Caco-2 (cell line): ENCODE measurements at places on chromosomes 3 and 15. TPM values are rescaled to one million over a fixed set of nuclear protein-coding genes. Genes with fewer than 3 reads are reported as not detected.

Gene MORC1
- total RNA-seq = not detected in 2 replicates

DNA sequence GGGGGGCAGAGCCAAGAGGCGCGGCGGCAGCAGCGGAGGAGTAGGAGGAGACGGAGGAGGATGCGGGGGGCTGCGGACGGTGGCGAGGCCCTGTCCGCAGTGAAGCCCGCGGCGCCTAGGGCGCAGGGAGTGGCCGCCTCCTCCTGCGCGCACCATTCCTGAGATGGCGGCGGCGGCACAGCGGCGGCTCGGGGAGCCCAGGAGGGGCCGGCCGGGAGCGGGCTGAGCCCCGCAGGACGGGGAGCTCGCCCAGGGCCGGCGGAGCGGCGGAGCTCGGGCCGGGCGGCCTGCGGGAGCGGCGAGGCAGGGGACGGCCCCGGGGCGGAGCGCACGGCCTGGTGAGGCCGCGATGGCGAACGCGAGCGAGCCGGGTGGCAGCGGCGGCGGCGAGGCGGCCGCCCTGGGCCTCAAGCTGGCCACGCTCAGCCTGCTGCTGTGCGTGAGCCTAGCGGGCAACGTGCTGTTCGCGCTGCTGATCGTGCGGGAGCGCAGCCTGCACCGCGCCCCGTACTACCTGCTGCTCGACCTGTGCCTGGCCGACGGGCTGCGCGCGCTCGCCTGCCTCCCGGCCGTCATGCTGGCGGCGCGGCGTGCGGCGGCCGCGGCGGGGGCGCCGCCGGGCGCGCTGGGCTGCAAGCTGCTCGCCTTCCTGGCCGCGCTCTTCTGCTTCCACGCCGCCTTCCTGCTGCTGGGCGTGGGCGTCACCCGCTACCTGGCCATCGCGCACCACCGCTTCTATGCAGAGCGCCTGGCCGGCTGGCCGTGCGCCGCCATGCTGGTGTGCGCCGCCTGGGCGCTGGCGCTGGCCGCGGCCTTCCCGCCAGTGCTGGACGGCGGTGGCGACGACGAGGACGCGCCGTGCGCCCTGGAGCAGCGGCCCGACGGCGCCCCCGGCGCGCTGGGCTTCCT is at the start of gene GPR27:
Gene GPR27 (plus strand): TSS at position 155 of the 909 bp plus-strand sequence. CDS start 195 bp downstream, at position 350.
- peak; percentile 35 for DNase-seq

Gene NCK1
- 37.3 and 41.2 TPM in 2 replicates for total RNA-seq

GRCh38 chr3:16031434-16031833 is 143.0 kb upstream of the GALNT15 start:
- no peak for DNase-seq

DNA sequence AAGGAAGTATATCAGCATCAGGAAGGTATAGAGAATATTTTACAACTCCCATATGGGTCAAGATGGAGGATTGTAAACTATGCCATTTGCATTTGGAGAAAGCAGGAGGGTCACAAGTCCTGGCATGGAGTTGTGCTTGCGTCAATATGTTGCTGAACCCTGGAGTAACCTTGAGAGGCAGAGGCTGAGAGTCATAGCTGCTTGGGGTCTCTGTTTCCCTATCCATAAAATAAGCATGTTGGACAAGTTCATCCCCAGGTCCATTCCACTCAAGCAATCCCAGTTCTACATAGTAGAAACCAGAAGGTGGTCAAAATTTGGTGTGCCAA is 273.6 kb downstream of the MECOM start:
- no peak for DNase-seq

Gene WHAMM
- 7.4 and 7.8 TPM in 2 replicates for total RNA-seq

Gene UBAP1L
- total RNA-seq = 2.2 and 2.7 TPM in 2 replicates

GRCh38 chr15:38743147-38743546 is 178.5 kb upstream of the RASGRP1 start:
- DNase-seq = no peak

Gene IL17RD
- 2.7 and 3.1 TPM in 2 replicates for total RNA-seq

DNA sequence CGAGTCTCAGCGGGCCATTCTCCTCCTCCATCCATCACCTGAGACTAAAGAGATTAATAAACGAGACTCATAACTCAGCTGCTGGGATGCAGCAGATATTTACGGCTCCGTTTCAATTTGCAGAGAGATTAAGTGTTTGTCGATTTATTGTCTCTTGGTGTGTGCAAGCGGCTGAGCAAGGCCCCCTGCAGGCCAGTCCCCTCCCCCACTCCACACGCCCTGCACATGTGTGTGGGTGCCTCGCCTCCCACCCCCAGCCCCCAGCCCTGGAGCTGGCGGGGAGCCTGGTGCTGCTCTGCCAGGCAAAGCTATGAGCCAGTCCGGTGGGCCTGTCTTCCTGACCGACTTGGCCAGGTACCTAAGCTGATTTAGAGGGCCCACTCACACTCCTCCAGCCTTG is 63.0 kb downstream of the CYP11A1 start:
- DNase-seq = no peak

DNA sequence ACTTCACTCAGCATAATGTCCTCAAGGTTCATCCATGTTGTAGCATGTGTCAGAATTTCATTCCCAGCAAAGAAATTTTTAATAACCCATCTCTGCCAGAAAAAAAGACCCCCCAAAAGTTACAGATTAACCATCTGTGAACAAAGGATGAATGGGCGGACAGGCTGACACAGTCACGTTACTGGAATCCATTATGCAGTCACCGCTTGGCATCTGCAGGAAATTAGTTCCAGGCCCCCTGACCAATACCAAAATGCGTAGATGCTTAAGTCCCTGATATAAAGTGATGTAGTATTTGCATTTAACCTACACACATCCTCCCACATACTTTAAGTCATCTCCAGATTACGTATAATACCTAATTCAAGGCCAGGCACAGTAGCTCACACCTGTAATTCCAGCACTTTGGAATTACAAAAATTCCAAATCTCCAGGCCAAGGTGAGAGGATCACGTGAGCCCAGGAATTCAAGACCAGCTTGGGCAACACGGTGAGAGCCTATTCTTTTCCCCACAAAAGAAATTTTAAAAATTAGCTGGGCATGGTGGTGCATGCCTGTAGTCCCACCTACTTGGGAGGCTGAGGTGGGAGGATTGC is 1.5 kb upstream of the SLC12A8 start:
- peak; percentile 53 for DNase-seq

DNA sequence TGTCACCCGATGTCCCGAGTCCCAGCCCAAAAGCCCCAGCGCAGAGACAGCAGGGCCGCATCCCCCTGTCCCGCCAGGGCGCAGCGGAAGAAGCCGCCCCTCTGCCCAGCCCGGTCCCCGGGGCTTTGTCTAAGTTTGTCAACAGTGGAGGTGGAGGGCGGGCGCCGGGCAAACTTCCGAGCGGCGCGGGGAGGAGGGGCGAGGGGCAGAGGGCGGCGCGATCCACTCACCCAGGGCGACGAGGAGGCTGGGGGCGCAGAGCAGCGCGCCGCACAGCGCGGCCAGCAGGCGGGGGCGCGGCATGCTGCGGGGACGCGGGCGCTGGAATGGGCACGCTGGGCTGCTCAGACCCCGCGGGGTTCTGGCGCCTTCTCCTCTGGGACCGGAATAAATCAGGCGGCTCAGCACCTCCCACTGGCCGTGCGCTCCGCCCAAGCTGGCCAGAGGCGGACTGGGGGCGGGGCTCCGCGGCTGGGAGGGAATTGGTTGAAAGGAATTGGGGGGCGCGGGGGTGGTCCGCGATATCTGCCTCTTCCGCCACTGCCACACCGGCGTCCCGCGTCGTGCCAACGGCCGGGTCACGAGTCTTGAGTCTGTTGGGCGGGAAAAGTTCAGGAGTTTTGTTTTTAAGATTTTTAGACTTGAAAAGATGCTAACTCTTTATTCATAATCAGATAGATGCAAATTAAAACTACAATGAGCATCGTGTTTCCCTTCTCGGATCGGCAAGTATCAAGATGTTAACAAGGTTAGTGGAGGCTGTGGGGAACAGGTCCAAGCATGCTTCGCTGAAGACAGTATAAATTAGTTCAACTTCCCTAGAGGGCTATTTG is at the start of gene MFGE8:
Gene MFGE8 (minus strand): TSS at position 363 of the 833 bp plus-strand sequence. CDS start 60 bp downstream, at position 303.
- DNase-seq = peak; percentile 87

Gene SYNPR
- not detected in 2 replicates for total RNA-seq

DNA sequence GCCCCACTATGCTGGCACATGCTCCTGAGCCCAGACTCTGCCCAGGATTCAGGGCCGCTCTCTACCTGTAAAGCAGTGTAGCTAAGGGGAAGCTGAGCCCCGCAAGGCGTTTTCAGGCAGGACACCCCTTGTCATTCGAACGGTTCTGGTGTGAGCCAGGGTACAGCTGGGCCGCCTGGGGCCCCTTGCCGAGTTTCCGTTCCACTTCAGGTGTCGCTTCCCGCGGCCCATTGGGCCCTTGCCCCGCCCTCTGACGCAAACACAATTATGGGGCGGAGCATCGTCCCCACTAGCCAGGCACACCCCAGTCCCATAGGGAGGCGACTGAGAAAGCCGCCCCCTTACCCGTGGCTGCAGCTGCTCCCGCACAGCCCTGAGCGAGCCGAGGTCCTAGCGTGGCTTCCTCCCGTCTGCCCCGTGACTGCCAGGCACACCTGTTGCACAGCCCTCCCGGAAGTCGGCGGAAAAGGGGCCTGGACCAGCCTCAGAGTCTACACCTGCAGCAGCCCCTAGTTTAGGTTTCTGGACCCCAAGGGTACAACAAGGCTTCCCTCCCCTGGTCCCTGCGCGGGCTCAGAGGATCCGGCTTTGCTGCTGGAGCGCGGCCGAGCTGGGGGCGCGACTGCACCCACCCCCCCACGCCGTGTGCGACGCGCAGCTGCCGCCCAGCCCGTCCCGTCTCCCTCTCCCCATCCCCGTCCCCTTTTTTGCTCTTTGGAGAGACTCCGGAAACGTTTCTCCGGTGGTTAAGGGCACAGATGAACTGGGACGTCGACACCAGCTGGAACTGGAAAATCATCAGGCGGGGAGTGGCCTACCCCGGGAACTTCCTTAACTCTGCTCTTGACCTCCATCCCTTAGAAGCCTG is at the start of gene PLSCR2:
Gene PLSCR2 (minus strand): TSS at position 412 of the 868 bp plus-strand sequence. CDS start 9,657 bp downstream, outside the sequence.
- DNase-seq = no peak

DNA sequence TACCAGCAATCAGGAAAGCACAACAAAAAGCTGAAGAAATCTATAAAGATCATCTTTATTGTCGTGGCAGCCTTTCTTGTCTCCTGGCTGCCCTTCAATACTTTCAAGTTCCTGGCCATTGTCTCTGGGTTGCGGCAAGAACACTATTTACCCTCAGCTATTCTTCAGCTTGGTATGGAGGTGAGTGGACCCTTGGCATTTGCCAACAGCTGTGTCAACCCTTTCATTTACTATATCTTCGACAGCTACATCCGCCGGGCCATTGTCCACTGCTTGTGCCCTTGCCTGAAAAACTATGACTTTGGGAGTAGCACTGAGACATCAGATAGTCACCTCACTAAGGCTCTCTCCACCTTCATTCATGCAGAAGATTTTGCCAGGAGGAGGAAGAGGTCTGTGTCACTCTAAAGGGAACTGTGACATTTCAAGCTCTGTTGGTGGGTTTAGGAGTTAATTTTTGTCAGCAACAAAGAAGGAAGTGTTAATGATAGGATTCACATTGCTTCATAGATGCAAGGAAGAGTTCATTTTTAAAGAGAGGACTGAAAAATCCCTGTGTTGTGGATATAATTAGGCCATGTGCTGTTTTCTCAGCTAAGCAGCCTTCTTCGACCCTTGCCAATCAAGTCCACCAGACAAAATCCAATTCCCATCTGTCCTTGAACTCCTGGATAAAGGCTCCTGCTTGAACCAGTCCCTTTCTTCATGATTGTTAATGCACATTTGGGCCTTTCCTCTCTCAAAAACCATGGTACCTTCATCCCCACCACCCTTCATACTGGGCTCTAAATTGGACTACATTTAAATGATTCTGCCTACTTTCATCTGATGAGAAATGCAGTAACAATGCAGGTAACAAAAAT is 1.2 kb downstream of the GPR15 start:
- no peak for DNase-seq

Gene A4GNT
- not detected in 2 replicates for total RNA-seq

DNA sequence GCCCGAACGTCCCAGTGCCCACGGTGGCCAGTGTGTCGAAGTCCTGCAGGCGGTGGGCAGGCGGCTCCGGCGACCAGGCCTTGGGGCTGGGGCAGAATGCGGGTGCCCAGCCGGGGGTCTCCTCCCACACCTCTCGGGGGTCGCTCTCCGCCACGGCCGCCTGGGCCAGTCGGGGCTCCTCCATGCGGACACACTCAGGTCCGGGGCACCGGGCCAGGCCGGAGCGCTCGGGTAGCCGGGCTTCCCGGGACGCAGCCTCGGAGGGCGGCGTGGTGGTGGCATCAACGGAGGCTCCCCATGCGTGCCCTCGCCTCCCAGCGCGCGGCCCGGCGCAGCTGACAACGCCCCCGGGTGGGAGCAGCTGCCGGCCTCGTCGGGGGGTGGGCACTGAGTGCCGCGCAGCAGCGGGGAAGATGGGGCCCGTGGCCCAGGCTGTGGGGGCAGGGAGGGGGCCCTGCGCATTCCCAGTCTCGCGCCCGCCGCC is 30.1 kb upstream of the CERS3 start:
- no peak for DNase-seq
